Activated CD8-positive, alpha-beta memory T cell treated with anti-CD3 and anti-CD28 coated beads, Interleukin-2, amount 10 ng/mL, durations not matched to agents 7 days and 5 days (primary cell): ENCODE measurements at places on chromosomes 1 and 21. TPM values are rescaled to one million over a fixed set of nuclear protein-coding genes. Genes with fewer than 3 reads are reported as not detected.

DNA sequence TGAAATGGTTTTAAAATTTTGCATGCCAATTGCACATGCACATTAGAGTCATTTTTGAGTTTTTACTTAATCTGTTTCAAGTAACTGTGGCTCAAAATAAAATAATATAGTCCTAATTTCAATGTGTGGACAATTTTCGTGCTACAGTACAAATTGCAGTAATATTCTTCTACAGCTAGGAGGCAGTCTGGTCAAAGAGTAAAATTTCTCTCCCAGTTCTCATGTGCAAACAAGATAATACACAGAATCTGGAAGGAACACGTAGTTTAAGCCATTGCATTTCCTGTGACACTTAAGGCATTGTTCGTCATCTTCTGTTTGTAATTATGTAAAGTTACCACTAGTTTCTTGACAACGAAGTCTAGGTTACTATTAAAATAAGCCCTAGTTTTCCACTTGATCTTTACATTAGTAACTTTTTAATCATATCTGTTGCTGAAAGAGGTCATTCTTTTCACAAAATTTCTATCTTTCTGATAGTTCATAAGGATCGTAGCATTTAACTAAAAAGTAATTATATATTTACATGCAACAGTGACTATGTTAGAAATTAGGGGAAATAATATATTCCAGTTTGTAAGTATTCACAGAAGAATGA, 28.9 kb downstream of the ODR4 start:
- no peak for DNase-seq

- no peak for DNase-seq
These were observed 65.7 kb downstream of the GADD45A start for GRCh38 chr1:67750691-67751054.

DNA sequence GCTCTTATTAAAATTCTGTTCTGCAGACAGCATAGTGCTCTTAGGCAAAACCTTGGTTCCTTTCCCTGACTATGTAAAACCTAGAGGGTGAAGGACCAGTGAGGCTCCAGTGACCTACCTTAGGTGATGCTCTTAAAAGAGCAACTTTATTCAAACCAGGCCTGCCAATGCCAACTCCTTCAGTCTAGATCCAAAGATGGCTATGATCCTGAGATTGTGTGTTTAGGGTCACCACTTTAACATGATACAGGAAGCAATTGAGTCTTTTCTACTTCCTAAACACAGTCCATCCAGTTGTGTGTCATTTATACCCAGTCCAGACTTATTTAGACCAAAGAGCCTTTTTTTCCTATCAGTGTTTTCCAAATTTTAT, 10.8 kb downstream of the MCL1 start:
- peak; percentile 46 for DNase-seq

DNA sequence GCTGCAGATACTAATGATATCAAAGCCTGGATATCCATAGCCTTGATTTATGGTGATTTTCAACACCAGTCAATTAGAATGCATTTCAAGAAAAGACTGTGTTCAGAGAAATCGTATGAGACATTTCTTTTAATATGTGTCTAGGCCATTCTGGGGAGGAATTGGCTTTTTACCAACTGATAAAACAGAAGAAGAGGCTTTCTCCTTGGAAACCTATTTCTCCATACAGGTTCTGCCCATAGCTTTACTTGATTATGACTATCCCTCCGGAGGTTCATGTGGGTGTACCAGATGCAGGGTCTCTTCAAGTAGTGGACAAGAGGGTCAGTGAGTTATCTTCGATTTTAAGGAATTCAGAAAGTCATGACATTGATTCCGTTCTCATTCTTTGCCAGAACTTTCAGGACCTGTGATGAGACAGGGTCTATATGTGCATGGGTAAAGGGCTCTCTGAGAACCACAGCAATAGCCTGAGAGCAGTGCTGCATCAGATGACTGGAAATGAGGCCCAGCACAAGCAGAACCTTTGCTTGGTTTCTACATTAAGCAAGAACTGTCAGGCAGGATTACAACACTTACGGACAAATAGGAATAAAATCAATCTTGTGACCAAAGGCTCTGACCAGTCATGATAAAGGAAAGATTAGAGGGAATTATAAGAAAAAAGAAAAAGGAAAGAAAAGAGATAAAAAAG, 263.7 kb upstream of the SGIP1 start:
- DNase-seq = no peak

DNA sequence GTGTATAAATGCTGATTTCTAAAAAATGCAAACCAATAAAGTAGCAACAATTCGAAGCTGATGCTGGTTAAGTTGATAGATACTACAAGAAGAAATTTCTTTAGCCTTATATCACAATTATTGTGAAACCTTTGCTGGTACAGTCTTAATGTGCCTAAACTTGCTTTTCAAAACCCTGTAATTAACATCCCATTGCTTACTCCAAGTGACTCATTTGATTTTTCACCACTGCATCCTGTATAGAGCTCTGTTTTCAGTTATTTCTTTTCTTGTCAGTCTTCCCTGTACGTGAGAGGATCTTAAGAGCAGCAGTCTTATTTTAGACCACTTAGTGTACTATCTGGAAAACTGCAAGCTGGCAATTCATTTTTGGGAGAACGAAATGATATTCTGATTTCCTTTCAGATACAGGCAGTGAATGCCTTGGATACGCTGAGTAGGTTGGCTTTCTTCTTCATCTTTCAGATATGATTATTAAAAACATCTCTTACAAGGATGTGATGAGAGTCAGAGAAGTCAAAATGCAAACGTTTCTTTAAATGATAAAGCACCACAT, 210.3 kb downstream of the KCTD3 start:
- DNase-seq = no peak

GRCh38 chr1:114368560-114369255, 142.3 kb downstream of the TRIM33 start:
- DNase-seq = no peak

- no peak for DNase-seq
These were observed 62.7 kb downstream of the KAZN start for GRCh38 chr1:14661222-14661621.

- no peak for DNase-seq
These were observed 53.9 kb upstream of the ACTRT2 start for GRCh38 chr1:2967329-2967725.

DNA sequence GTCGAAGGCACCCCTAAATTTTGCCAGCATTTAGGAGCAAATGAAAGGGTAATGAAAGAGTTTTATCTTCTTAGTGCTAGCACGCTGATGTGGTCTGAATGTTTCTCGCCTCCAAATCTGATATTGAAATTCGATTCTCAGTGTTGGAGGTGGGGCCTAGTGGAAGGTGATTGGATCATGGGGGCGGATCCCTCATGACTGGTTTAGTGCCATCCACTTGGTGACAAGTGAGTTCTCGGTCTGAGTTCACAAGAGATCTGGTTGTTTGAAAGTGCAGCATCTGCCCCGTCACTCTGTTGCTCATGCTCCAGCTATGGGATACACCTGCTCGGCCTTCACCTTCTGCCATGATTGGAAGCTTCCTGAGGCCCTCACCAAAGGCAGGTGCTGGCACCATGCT, 75.1 kb upstream of the ZBTB40 start:
- no peak for DNase-seq

DNA sequence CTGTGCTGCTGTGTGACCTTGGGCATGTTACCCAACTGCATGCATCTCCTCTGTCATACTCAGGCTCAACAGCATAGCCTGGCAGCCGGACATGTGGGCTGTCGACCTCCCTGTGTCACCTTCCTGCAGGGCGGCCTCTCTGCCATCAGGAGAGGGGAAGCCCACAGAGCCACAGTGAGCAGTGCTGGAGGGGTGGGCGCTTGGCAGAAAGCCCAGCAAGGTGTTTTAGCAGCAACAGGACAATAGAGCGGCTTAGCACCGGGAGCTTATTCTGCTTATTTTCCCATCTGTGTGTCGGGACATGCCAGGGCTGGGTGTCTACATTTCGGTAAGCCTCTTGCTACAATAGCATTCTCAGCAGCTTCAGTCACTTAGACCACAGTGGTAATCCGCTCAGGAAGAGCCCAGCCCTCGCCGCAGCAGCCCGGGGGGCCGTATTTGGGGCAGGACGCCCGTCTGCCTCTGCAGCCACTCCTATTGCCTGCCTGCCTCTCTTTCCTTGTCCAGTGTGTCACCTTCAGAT, 22.8 kb upstream of the CDK18 start:
- peak; percentile 56 for DNase-seq

DNA sequence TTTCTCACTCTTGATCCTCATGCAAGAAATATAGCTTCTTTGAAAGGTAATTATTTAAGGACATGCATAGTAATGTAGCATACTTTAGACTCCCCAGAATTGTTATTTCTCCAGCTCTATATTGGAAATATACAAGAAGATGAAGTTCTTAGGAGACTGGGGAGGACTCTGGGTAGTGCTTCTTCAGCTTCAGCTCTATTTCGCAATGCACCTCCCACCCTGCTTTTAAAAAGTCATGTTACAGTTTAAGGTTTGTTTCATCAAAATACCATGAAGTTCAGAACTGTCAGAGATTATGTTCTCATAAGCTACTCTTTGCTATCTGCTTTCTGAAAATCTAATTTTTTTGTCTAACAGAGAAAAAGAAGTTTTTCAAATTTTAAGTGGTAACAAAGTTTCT, 586.2 kb upstream of the ADGRL4 start:
- DNase-seq = no peak

The TTC24 gene
- total RNA-seq = 12.6 TPM

- DNase-seq = no peak
These were observed 32.9 kb downstream of the PBX1 start for GRCh38 chr1:164591858-164592257.

The NADK gene
- total RNA-seq = 97.9 TPM

DNA sequence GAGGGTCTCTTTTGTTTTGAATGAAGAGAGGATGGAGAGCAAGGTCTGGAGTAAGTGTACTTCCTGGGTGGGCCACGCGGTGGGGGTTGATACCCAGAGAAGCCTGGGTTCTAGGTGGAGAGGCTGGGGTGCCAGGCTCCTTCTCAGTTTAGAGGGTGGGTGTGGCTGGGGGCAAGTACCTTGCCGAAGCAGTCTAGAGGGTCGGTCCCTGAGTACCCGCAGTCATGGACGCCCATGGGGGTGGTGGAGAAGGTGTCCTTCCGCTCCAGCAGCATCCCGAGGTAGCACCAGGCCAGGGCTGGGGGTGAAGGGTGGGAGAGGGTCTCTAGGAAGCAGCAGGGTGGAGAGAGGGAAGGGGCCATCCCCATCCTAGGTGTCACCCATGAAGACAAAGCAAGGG, 14.3 kb downstream of the TTC22 start:
- DNase-seq = no peak

The GABPB2 gene
- 23.9 TPM for total RNA-seq

GRCh38 chr21:41170442-41170841, 2.5 kb downstream of the BACE2 start:
- no peak for DNase-seq

- DNase-seq = no peak
These were observed 21.6 kb upstream of the TSPEAR start for GRCh38 chr21:44732956-44733355.

DNA sequence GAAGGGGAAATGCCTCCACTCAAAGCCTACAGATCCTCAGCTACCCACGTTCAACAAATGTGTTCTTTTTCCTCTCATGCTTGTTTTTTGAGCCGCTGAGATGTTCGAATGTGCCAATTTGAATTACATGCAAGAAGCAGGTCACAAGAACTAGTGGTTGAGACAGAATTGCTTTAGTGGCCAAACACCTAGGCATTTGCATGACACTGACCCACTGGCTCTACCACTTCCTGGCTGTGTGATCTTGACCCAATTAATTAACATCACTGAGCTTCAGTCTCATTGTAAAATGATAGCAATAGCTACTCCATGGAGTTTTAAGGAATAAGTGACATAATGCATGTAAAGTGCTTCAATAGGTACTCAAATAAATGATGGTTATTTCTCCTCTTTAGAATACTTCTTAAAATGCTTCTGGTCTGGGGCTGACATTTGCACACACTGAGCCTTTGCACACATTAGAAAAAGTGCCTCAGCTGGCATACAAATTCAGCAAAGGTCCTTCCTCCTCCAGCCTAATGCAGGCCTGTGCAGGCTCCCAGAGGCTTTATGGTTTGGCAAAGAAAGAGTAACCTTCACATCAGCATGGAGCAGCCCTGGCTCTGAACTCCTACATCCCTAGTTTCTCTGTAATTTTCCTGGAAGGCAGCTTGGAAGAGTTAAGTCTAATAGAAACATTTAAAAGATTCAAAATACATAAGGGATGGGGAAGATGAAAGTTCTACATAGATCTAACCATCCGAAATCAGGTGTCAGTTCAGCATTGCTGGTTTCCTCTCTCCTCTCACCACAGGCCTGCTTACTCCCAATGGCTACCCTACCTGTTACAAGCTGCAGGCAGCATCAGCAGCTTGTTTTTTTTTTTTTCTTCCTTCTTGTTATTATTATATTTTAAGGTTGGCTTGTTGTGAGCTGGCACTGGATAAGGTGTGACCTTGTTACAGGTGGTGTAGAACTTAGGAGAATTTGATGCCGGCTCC, 107.4 kb downstream of the TBX19 start:
- no peak for DNase-seq

DNA sequence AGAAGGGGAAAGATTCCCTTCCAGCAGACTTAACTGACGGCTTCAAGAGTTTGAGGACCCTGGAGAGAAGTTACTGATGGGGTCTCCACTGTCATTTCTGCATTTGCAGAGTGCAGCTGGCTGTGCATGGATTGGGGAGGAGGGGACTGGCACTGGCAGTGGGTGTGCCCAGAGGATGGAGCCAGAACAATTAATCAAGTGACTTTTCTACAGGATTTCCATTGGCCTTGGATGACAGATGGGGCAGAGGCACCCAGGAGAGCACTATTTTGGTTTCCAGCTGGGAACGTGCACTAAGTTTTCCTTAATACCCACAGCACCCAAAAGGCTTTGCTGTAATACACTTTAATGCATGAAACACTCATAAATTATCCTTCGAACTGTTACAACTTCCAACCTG, 1.3 kb downstream of the NGF start:
- DNase-seq = no peak

The UBE2U gene
- not detected for total RNA-seq

The INAVA gene
- 2.6 TPM for total RNA-seq

- no peak for DNase-seq
These were observed 40.3 kb upstream of the CASZ1 start for GRCh38 chr1:10836726-10837125.

The CRYAA gene
- total RNA-seq = not detected

DNA sequence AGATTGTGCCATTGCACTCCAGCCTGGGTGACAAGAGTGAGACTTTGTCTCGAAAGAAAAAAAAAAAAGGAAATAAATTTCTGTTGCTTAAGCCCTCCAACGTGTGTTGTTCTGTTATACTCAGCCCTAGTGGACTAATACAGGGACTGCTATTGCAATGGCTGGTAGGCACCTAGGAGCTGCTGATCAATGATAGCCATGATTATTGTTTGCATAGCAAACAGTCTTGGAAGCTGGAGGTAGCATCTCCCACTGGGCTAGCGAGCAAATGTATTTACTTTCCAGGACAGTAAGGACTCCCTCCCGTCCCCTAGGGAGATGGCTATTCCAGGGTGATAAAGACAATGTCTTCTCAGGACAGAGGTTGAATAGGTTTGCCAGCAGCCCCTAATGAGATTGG, 13.5 kb upstream of the TNFRSF8 start:
- DNase-seq = no peak

- DNase-seq = no peak
These were observed 159.9 kb upstream of the NR5A2 start for GRCh38 chr1:199867601-199868000.
